T-cell (primary cell): ENCODE measurements at places on chromosomes 3 and 15. TPM values are rescaled to one million over a fixed set of nuclear protein-coding genes. Genes with fewer than 3 reads are reported as not detected.

DNA sequence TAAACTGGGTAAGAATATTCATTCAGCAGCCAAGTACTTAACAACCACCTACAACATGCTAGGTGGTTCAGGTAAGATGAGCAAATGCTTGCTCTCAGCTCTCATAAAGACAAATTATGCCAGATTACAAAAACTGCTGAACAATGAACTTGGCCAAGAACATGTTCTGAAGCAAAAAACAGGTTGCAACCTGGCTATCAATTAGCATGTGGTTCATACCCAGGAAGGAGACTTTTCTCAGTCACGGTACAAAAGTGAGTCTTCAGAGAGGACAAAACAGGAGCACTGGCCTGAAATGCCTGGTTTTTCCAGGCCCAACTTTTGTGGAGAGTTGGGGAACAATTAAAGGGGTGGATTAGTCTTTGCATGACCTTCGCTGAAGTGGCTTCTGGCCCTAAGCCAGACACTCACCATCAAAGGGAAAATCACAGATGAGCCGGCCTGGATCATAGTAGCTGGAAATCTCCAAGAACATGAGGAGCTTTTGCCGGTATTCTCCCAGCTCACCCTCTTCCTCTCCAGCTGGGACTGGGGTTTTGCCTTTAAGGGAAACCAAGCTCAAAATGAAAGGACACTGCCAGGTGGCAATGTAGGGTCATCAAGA, 7.6 kb upstream of the PLA2G4F start:
- DNase-seq: no peak

GRCh38 chr15:101045236-101045646, 126.1 kb downstream of the LRRK1 start:
- no peak for DNase-seq

DNA sequence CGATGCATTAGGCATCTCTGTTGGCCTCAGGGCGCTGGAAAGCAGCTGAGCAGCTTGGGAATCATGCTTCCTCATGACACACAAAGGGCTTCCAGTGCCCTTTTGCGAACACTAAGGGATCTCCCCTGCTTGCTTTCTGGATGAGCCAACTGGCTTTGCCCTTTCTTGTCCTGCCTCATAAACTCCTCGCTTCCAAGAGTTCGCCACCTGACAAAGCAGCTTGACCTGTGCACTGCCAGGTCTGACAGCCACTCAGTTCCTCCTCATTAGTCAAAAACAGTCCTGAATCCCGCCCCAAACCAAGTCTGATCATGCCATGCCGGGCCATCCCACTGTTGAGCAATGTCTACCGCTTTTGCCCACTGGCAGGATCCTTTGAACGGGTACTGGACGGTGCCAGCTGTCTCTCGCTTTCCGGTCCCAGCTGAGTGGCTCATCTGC, 265.4 kb upstream of the LYSMD4 start:
- DNase-seq: no peak

GRCh38 chr3:122921791-122922651, 105.5 kb downstream of the SEMA5B start:
- DNase-seq: no peak

- DNase-seq: no peak
Observed at GRCh38 chr15:100002086-100002620, 268.9 kb upstream of the LYSMD4 start.

DNA sequence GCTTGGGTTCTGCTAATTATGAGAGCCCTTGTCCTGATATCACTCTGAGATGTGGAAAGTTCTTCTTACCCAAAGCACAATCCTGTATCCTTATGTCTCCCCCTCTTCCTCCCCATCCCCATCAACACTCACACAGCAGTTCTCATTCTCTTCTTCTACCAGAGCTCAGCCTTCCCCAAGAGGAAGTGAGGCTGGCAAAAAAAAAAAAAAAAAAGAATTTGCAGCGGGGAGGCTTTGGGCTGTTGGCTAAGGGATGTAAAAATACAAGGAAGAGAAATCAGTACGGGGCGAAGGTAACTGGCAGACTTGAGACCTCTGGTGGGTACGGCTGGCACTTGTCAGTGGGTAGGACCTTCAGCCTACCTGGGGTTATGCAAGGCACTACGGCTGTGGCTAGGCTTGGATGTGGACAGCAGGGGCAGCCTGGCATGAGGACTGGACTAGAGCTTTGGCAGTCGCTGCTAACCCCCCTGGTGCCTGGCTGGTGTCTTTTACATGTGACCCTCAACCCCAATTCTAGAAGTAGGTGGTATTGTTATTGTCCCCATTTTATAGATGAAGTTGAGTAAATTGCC, 5.4 kb downstream of the VIPR1 start:
- no peak for DNase-seq

DNA sequence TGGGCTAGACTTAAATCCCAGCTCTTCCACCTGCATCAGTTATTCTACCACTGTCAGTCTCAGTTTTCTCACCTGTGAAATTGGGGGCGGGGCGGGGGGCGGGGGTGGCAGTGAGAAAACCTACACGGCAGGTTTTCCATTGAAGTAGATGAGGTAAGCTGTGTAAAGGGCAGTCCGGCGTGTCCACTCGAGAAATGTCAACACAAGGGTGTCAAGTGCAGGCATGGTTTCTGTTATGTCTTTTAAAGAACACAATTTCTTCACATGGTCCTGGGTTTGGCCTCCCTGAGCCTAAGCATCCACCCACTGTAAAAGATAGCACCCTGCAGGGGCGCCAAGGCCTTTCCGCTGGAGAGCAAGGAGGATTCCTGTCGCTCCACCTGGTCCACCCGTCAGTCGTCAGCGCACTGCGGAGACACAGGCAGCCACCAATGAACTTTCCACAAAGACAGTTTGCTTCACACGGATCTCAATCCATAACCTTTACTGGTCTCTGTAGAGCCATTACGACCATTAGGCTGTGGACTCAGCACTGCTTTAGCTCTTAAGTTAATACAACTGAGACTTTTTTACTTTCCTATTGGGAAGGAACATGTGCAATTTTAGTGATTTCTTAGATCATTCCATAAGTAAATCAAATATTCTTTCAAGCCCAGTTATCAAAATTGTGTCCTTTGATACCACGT, 99.5 kb upstream of the FOXB1 start:
- no peak for DNase-seq

GRCh38 chr3:52707585-52707984, 1.7 kb downstream of the SPCS1 start:
- DNase-seq: no peak

GRCh38 chr3:168085491-168086119, 10.1 kb downstream of the GOLIM4 start:
- no peak for DNase-seq

DNA sequence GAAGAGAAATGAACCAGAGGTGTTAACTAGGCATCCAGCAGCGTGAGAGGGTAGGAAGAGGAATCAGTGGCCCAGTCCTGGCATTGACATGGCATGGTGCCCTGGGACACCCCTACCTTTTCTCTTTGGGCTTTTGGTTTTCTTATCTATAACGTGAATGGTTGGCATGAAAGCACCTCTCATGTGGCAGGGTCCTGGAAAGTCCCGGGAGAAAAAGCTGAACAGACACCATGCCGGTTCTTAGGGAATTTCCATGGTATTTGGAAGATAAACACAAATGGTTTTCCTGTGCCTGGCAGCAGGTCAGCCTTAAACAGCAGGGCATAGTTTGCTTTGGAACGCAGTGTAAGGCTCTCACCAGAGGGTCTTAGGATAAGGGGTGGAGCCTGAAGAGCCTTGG, 15.4 kb downstream of the ARNT2 start:
- DNase-seq: no peak

DNA sequence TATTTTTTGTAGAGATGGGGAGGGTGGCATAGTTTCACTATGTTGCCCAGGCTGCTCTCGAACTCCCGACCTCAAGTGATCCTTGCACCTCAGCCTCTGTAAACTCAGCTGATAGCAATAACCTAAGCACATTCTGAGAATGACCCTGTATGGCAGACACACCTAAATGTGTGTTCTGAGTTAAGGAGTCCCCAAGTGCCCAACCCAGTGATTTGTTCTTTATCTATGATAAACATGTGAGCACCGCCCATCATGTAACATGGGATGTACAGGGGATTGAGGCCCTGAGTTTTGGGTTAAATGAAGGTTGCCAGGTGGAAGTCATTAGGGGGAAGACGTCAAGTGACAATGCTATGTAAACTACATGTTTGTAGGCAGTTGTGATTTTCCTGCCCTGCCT, 5.7 kb downstream of the NCEH1 start:
- no peak for DNase-seq

GRCh38 chr15:80121546-80121945, 31.3 kb upstream of the FAH start:
- no peak for DNase-seq

DNA sequence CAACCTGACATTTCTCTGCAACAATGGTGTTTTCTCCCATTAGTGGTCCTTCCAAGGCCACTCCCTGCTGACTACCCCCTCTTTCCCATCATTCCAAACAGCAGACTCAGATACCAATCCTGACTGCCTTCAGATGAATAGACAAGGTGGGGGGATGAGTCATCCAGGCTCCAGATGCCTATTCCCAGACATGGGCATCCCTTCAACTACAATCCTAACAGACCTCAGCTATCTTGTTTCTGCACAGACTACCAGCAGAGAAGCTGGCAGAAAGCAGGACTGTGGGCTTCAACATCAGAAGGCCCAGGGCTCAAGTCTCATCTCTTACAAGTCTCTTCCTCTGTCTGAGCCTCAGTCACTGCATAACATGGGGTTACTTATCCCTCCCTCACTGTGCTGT, 2.2 kb downstream of the RBP1 start:
- DNase-seq: no peak

DNA sequence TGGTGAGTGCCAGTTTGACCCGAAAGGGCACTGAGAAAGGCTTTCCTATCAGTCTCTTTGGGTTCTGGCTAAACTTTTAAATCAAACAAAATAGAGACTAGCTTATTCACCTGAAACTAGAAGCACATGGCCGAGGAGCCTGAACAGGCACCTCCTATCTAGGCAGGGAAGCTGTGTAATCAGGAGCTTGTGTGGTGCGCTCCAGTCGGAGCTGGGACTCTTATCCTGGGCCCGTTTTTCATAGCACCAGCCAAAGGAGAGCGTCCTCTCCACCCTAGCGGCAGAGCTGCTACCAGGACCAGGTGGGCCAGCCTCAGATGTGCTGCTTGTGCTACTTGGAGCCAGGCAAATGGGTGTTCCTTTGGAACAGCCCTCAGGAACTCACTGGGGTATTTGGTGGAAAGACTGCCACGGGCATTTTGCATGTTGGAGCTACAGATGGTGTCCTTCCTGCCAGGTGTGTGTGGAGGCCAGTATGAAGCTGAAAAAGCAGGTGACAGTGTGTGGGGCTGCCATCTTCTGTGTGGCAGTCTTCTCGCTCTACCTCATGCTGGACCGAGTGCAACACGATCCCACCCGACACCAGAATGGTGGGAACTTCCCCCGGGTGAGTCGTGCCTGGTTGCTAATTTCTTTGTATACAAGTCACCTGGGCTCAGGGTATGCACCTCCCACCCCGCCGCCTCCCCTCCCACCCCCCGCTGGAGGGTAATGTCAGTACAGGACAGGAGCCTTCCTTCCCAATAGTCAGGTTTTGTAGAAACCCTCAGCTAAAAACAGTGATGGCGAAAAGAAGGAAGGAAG, 833 bp downstream of the MAN2A2 start:
- DNase-seq: no peak

GRCh38 chr3:12961007-12961696, 112.1 kb downstream of the IQSEC1 start:
- DNase-seq: no peak

- DNase-seq: no peak
Observed at GRCh38 chr3:185051801-185052200, 101.1 kb downstream of the C3orf70 start.

DNA sequence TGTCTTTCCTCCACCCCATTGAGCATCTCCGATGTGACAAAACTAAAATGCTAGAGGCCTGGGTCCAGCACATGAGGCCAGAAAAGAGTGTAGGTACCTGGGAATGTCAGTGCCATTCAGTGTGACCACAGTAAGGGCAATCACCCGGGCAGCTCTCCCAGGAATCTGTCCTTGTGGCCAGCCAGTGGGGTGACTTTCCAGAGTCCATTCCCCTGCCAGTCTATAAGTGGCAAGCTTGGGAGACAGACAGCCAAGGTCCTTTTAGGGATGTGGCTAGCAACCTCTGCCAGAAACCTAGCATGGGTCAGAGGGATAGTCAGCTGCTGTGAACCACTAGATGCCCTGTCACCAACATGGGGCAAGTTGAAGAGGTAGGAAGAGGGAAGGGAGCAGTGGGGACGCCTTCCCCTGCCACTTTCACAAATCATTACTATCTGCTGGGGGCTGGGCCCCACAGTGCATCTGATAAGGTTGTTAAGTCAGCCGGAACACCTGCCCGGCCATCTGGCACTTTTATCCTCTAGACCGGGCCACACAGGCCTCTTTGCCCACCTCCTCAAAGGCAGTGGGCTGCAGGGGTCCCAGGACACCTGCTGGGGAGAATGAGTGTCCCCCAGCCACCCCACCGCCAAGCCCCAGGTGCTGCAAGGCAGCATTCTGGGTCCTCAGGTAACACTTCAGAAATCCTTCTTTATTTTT, 24.8 kb upstream of the DET1 start:
- no peak for DNase-seq

GRCh38 chr3:79160421-79160820, 607.4 kb downstream of the ROBO1 start:
- no peak for DNase-seq

DNA sequence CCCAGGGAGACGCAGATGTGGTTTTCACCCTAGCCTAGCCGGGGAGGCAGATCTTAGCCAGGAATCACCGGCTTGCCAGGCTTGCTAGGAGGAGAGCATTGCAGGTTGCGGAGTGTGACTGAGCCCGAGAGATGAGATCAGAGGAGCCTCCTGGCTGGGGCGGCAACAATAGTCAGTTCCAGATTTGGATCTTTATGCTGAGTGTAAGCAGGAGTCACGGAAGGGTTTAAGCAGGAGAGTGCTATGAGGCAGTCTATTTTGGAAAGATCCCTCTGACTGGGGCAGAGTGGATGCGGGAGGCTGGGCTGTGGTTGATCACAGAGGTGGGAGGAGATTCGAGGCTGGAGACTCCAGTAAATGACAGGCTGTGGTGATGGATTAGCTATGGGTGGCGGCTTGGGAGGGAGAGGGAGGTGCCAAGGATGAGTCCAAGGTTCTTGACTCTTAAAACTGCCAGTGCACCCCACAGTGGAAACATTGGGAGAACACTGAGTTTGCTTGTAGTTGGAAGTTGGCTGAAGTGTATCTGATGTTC, 10.4 kb upstream of the BAHD1 start:
- DNase-seq: no peak

THAP10 gene
- 0.33 TPM for total RNA-seq

GMNC gene
- not detected for total RNA-seq

RPS17 gene
- 2,304 TPM for total RNA-seq

STRIT1 gene
- total RNA-seq: not detected

PPIP5K1 gene
- total RNA-seq: 46.0 TPM

CRBN gene
- 117 TPM for total RNA-seq

CFAP92 gene
- total RNA-seq: 0.26 TPM

POLQ gene
- total RNA-seq: 0.75 TPM

PPP2R3A gene
- 0.47 TPM for total RNA-seq

CCK gene
- total RNA-seq: not detected

NCKIPSD gene
- 23.4 TPM for total RNA-seq

MLF1 gene
- 1.2 TPM for total RNA-seq

RPL15 gene
- total RNA-seq: 2,116 TPM

OXTR gene
- total RNA-seq: 0.57 TPM

RGMA gene
- 0.23 TPM for total RNA-seq

CADM2 gene
- total RNA-seq: not detected

PCOLCE2 gene
- not detected for total RNA-seq

FOXB1 gene
- 0.13 TPM for total RNA-seq

WNT7A gene
- total RNA-seq: 10.0 TPM

EAF1 gene
- 22.8 TPM for total RNA-seq

STAG1 gene
- total RNA-seq: 42.0 TPM
